ENCODE measurements at places on chromosomes 13 and 19.

- no peak for DNase-seq
These were observed 44.5 kb downstream of the TMEM255B start for GRCh38 chr13:113803409-113804016.

GRCh38 chr13:112603641-112604225, 15.8 kb upstream of the TUBGCP3 start:
- no peak for DNase-seq

GRCh38 chr19:30490760-30491159, 118.6 kb downstream of the ZNF536 start:
- no peak for DNase-seq

DNA sequence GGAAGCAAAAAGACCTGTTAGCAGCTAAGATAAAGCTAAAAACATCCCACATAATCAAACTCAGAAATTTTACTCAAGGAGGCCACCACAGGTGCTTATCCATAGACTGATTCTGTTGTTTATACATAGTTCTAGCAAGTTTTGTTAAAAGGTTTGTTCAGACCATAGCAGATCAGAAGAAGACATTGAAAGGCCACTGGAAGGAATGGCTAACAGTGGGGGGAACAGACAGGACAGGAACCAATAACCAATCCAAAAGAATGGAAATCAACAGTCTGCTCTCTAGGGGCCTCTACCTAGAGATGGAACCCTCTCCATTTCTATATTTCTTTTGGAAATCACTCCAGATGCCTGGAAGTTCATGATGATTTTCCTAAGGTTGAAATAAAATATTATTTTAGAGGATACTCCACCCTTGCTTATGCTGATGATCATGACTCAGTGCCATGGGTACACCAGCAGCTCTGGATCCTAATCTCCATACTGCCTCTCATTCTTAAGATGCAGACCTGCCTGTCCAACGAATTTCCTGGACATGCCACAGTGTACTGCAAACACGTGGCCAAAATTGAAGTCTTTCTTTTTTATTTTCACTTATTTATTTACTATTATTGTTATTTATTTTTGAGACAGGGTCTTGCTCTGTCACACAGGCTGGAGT, 260.0 kb downstream of the MYO16 start:
- DNase-seq = no peak

GRCh38 chr13:50720861-50721671, 122.4 kb downstream of the DLEU7 start:
- no peak for DNase-seq

- DNase-seq = no peak
These were observed 16.6 kb downstream of the CKM start for GRCh38 chr19:45306040-45306439.

DNA sequence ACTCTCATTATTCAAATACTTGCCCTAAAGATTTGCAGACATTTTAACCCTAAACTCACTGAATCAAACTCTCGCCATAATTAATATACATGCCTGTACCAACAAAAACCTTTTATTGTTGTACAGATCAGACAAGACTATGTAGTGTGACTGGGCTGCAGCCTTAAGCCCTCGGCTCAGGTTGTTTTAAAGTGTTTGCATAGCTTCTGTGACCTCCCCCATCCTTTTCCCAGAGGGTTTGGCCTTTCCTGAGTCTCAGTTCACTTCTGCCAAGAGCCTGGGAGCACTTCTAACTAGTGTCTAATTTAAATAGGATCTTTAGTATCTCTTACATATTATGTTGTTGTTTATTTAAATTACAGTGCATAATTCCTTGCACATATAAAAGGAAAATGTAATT, 158.2 kb downstream of the HS6ST3 start:
- peak; percentile 16 for DNase-seq

DNA sequence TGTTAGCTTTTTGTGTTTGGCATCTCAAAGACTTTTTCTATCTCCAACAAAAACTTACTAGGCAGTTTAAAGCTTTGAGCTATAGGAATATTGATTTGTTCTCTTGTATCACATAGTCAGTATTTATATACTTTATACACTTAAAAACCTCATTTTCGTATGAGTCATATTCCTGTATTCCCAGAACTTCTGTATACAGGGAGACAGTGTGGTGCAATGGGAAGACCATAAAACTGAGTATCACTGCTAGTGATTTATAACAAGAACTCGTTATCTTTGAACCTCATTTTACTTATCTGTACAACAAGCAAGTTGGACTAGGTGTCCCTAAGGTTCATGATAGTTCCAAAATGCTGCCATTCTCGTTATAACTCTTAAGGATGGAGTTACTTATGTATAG, 6.3 kb downstream of the GPR180 start:
- DNase-seq = no peak

DNA sequence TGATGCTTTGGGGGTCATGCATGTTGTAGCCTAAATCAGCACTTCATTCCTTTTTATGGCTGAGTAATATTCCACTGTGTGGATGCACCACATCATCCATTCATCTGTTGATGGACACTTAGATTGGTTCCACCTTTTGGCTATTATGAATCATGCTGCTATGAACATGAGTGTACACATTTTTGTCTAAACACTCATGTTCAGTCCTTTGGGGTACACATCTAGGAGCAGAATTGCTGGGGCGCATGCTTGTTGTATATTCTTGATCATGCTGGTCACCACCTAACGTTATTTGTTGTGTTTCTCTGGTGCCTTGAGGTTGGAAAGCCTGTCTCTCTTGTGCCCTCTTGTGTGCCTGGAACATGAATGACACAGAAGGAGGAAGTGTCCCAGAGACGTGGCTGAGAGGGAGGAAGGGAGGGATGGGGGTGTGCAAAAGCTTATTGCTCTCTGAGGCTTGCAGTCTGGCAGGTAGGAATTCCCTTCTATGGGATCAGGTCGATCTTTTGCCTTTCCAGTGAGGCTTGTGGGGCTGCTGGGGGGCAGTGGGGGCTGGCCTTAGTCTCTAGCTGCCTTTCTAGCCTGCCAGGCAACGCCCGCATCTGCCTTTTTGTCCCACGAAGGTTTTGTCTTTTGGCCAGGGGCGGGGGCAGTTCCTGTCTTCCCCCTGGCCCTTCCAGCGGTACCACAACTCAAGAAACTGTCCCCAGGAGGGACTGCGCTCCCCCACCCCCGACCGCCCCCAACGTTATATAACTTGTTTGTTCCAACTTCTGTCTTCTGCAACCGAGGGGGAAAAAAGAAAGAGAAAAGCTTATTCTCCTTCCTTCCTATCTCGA, 7.6 kb downstream of the KLHL26 start:
- no peak for DNase-seq

GRCh38 chr13:25494698-25495411, 123.1 kb downstream of the ATP8A2 start:
- peak; percentile 43 for DNase-seq

GRCh38 chr13:27953676-27954405, 15.3 kb downstream of the CDX2 start:
- peak; percentile 42 for DNase-seq

- DNase-seq = no peak
These were observed 88.5 kb downstream of the RAB20 start for GRCh38 chr13:110472904-110473563.

- DNase-seq = peak; percentile 59
These were observed 62.5 kb downstream of the RFX2 start for GRCh38 chr19:6047741-6048251.

DNA sequence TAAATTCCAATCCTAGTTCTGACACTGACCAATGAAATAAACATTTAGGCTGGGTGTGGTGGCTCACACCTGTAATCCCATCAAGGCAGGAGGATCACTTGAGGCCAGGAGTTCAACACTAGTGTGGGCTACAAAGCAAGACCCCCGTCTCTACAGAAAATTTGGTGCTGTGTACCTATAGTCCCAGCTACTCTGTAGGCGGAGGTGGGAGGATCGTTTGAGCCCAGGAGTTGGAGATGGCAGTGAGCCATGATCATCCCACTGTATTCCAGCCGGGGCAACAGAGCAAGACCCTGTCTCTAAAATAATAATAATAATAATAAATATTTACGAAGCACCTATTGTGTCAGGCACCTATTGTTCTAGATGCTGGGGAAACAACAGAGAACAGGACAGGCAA, 6.7 kb downstream of the IRGQ start:
- DNase-seq = no peak

DNA sequence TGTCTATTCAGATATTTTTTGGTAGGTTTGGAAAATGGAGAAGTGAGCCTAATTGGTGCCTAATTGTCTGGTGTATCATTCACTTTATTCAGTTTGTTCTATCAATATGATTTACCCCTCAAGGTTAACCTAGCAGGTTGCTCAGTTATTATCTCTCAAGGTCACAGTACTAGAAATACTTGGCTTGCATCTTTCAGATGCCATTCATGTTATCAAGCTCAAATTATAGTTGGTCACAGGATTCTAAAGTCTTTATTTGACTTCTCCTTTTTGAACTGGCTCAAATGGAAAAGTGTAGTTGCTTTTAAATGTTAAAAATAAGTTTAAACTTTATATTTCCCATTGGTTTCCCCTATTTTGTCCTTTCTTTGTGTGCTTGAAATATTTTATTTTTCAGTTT, 2.6 kb downstream of the KCNRG start:
- DNase-seq = no peak

GRCh38 chr19:13181747-13182388, 31.7 kb downstream of the IER2 start:
- no peak for DNase-seq

GRCh38 chr13:77298426-77298825, 28.5 kb downstream of the MYCBP2 start:
- no peak for DNase-seq

GRCh38 chr13:51895906-51896888, 34.4 kb downstream of the CCDC70 start:
- peak; percentile 12 for DNase-seq

GRCh38 chr19:53907193-53907581, 1.9 kb upstream of the CACNG7 start:
- no peak for DNase-seq

- no peak for DNase-seq
These were observed 12.6 kb downstream of the MKNK2 start for GRCh38 chr19:2038284-2039088.

DNA sequence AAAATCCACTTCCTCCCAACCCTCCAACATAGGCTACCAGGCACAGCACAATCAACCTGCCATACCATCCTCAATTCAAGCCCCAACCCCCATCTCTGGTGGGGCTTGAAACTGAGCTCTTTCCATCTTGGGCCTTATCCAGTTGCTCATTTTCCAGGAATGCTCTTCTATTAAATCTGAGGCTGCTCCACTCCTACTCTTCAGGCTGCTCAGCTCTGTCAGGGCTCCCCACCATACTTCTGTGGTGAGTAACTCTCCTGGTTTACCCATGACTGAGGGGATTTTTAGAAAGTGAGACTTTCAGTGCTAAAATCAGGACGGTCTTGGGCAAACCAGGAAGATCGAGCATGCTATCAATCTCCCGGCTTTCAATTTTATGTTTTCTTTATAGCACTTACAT, 512.8 kb downstream of the LMO7 start:
- DNase-seq = no peak

DNA sequence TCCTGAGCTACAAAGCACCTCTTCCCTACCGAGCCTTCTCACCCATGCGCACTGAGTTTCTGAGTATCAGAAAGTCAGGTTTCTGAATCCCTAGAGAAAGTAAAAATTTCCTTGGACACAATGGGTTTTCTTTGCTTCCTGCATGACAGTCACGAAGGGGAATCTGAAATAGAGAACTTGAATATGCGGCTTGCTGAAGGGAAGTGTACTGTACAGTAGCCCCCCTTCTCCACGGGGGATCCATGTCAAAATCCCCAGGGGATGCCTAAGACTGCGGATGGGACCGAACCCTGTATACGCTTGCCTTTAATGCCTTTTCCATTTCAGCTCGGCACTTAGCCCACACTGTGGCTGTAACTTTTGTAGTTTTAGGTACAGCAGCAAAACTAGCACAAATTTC, 107.9 kb downstream of the GGACT start:
- no peak for DNase-seq

DNA sequence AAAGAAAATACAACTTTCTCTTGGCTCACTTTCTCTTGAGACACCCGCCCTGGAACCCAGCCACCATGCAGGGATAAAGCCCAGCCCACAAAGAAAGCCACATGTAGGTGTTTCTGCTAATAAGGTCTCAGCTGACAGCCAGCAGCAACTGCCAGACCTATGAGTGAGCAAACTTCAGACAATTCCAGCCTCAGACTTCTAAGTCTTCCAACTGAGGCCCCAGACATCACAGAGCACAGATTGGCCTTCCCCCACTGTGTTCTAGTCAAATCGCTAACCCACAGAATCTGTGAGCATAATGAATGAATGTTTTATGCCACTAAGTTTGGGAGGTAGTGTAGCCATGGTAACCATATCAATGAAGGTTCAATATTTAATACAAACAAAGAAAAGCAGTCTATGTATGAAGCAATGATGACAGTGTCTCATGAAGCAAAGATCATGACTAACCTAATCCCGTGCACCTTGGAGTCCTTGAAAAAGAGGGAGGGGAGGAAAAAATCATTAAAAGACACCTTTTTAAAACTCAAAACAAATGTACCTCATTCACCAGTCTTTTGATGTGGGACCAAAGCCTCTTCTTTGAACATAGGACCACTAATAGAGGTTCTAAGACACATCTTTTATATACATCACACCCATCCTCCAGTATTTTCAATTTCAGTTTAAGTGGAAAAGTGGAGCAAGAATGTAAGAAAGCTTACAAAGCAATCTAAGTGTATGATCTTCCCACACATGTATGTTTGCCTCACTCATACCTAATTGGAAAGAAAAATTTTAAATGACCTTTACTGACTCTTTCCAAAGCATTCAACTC, 6.2 kb downstream of the MRPS31 start:
- DNase-seq = no peak

DNA sequence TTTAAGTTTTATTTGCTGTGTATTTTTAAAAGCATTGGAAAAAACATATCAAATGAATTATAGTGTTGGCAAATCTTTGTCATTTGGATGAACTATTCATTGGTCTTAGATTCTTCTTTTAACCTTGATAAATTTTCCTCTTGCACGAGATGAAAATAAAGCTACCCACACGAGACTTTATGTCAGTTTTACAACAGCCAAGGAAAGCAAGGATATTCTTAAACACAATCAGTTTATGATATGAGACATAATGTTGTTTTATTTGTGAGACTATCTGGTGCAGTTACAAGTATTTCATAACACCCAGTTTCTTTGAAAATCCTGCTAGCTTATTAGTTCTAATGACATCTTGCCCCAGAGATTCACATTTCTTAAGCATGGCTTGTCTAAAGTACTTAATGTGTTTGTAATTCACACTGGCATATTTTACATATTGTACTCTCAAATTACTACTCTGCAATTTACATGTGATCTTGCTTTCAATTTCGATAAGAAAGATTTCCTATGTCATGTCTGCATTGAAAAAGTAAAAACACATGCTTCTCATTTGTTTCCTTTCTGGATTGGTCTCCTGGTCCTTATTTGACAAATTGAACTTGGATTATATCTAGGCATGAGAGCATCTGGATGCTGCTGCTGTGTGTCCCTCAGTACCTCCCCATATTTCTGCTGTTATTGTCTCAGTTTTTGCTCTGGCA, 955.5 kb upstream of the PCDH9 start:
- no peak for DNase-seq

DNA sequence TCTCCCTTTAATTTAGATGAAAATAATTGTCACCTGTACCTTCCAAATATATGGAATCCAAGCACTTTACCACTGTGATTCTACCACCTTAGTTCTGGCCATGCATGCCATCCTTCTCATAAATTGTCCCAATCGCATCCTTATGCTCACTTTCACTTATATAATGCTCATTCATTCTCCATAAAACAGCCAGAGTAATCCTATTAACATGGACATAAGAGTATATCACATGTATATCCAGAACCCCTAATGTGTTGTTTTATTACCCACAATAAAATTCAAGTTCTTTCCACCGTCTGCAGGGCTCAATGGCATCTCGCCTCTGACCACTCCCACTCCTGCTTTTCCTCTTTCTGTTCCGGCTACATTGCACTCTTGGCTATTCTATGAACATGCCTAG, 597.5 kb upstream of the MIR17HG start:
- no peak for DNase-seq

Measured in NCI-H510A treated with DMSO at 0.1 percent for 48 hours (cell line).